ENCODE measurements at places on chromosomes 11 and 22. TPM values are rescaled to one million over a fixed set of nuclear protein-coding genes. Genes with fewer than 3 reads are reported as not detected.

- DNase-seq: no peak
These were observed 139.7 kb downstream of the CNTN5 start for GRCh38 chr11:99160447-99160846.

GRCh38 chr11:34953955-34954354, 37.5 kb downstream of the PDHX start:
- no peak for DNase-seq

- no peak for DNase-seq
These were observed 6.0 kb upstream of the CAVIN3 start for GRCh38 chr11:6326303-6326702.

TEAD1 gene
- 0.93 TPM for total RNA-seq

TRIM22 gene
- total RNA-seq: 292 TPM

DNA sequence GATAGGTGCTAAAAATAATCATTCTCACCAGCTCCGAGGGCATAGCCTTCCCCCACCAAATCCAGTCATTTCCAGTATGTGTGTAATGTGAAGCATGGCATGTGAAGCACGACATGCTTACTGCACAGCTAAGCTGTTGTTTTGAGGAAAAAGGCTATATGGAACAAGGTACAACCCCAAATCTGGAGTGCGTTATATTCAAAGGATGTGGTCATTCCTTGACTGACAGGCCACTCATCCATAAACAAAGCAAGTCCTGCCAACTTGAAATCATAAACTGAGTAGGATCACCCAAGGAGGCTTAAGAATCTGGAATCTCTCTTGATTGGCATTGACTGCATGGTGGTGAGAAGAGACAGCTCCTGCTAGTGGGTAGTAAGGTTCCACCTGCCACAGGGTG, 3.7 kb downstream of the MAP6 start:
- DNase-seq: no peak

GRCh38 chr11:88320149-88320559, 17.4 kb downstream of the CTSC start:
- no peak for DNase-seq

HBD gene
- not detected for total RNA-seq

SLC22A8 gene
- not detected for total RNA-seq

DNA sequence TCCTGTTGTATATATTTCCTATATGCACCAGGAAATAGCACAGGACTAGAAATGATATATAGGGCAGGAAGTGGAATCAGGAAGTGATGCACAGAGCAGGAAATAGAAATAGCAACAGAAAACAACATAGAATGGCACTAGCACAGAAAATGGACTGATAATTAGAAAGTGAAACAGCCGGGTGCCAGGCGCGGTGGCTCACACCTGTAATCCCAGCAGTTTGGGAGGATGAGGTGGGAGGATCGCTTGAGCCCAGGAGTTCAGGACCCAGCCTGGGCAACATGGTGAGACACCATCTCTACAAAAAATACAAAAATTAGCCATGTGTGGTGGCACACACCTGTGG, 10.0 kb upstream of the RELT start:
- peak; percentile 41 for DNase-seq

DNA sequence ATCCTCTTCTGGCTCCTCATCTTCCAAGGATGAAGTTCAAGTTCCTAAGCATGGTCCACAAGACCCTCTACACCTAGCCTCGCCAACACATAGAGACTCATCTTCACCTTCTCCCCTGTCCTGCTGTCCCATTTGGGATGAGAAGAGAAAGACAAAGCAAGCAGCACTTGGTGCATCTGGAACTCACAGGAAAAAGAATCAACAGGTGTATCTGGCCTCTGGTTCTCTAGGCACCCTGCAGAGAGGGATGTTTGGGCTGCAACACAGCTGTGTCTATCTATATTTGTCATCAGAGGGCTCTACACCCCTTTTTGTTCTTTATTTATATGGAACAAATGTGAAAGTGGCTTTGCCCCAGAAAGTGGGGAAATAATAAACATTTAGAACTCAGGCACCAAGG, 82.1 kb upstream of the GALNT18 start:
- DNase-seq: no peak

DNA sequence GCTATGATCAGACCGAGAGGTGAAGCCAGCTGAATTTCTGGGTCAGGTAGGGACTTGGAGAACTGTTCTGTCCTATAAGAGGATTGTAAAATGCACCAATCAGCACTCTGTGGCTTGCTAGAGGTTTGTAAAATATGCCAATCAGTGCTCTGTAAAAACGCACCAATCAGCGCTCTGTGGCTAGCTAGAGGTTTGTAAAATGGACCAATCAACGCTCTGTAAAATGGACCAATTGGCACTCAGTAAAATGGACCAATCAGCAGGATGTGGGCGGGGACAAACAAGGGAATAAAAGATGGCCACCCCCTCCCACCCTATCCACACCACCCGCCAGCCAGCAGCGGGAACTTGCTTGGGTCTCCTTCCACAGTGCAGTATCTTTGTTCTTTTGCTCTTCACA, 6.4 kb upstream of the SEC14L4 start:
- DNase-seq: no peak

DNA sequence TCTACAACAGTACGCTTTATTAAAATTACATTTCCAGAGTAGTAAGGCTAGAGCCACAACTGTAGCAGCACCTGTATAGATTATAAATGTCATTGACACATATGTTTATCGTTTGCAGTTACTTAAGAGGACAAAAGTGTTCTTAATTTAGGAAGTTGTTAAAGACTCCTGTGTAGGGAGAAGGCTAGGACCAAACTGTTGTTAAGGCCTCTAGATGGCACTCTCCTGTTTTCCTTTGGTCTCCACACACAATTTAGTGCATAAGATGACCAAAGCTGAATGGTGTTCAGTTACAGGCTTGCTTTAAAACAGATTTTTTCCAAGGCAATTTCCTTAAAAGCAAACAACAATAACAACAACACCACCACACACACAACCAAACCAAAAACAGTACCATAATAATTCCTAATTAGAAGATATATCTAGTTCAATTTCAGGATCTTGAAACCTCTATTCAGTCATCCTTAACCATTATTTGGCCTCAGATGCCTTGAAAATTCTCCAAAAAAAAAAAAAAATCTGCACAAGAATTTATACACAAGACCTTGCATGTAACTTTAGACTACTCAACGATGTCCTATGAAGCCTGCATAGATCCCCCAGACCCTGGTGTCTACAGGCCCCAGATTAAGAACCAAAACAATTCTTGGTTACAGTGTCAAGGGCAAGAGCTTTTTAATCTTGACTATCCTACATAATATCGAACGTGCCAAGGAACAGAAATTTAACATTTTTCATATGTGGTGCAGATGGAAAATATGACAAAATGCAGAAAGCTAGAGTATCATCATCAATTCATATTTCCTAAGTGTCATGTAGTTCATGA, 42.6 kb upstream of the APOA1 start:
- peak; percentile 33 for DNase-seq

PLAAT4 gene
- 16.6 TPM for total RNA-seq

HPS5 gene
- 21.9 TPM for total RNA-seq

- DNase-seq: no peak
These were observed 11.3 kb downstream of the PRAME start for GRCh38 chr22:22547692-22548300.

- no peak for DNase-seq
These were observed 593.7 kb downstream of the METTL15 start for GRCh38 chr11:28701760-28702449.

DNA sequence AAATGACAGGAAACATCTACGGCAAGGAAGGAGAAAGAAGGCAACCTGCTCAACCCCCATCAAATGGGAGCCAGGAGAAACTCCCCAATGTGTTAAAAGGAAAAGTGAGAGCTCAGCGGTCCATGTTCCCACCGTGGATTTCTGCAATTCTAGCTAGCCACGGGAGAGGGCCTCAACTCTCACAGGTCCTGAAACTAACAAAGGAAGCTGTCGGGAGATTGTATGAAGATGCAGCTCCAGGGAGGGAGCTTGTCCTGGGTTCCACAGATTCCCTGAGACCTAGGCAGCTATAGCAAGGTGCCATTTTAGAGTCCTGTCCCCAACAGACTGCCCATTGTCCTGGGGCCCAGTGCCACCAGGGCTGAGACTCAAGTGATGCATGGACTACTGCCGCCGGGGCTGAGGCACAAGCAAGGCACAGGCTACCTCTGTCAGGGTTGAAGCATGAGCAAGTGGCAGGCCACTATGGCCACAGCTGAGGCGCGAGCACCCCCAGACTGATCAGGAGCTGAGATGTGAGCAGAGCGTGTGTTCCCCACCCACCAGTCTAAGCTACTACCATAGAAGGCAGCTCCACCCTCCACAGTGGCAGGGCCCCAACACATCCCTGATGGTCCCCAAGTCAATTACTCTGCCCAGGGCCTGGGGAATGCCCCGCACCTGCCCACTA, 31.3 kb downstream of the RSF1 start:
- DNase-seq: no peak

DNA sequence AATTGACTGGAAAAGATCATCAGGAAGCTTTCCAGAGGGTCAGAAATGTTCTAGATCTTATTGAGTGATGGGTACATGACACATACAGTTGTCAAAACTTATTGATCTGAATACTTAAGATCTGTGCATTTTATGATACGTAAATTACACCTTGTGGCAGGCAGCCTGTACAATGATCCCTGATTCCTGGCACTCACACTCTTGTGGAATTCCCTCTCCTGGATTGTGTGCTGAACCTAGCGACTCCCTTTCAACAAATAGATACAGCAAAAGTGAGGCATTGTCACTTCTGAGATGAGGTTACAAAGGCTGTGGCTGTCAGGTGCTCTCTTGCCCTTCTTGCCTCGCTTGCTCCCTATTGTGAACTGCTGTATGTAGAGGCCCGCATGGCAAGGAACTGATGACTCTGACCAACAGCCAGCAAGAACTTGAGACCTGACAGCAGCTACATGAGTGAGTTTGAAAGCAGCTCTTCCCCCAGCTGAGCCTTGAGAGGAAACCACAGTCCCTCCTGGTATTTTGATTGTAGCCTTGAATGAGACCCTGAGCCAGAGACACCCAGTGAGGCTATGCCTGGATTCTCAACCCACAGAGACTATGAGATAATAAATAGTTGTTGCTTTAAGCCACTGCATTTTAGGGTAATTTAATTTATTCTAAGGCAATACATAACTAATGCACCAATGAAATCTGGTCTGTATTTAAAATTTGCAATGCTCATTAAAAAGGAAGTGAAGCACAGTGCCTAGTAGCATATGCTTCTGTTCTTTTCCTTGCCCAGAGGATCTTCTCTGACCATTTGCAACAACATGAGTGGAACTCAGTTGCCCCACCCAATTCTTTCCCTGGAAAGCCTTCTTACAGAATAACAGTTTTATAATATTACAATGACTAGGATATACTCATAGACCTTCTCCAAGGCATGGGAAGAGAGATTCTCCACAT, 60.5 kb upstream of the IZUMO1R start:
- DNase-seq: no peak

TYR gene
- not detected for total RNA-seq

CYP2D6 gene
- 0.89 TPM for total RNA-seq

DNA sequence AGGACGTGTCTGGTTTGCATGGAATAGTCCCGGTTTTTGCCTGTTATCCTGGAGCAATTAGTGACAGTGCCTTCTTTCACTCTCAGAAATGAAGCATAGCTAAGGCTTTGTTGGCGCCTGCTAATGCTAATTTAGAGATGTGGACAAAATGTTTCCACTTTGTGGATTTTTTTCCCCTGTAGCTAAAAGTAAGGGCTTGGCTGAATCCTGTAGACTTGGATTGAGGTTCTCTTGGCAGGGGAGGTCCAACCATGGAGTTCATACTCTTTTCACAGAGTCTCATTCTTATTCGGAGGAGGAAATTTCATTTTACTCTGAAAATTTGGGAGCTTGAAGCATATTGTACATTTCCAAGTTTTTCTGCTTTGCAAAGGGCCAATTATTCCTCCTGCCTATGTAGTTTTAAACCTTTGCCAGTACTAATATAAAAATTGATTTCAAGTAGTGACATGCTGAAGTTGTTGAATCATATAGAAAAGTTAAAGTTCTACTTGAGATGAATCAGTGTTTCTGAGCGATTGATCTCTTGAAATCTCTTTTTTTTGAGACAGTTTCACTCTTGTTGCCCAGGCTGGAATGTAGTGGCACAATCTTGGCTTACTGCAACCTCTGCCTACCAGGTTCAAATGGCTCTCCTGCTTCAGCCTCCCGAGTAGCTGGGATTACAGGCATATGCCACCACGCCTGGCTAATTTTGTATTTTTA, 20.0 kb downstream of the PPFIA1 start:
- DNase-seq: no peak

DNA sequence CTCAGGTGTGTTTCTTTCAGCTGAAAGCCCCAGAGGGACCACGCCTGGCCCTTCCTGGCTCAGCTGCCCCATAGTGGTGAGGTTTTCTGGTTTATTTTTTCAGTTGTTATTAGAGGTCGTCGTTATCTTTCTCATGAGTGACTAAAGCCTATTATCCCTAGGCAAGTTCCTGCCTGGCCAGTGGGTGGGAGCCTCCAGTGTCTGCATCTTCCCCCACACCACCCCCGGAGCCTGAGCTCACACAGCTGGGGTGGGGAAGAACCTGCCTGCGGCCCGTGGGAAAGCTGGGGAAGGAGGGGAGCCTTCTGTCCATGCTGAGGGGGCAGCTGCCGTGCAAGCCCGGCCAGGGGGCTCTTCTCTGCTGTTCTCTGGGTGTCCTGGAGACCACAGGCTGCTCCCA, 24.3 kb upstream of the PPFIA1 start:
- DNase-seq: no peak

GRCh38 chr22:46598737-46599424, 21.3 kb upstream of the GRAMD4 start:
- DNase-seq: no peak

DNA sequence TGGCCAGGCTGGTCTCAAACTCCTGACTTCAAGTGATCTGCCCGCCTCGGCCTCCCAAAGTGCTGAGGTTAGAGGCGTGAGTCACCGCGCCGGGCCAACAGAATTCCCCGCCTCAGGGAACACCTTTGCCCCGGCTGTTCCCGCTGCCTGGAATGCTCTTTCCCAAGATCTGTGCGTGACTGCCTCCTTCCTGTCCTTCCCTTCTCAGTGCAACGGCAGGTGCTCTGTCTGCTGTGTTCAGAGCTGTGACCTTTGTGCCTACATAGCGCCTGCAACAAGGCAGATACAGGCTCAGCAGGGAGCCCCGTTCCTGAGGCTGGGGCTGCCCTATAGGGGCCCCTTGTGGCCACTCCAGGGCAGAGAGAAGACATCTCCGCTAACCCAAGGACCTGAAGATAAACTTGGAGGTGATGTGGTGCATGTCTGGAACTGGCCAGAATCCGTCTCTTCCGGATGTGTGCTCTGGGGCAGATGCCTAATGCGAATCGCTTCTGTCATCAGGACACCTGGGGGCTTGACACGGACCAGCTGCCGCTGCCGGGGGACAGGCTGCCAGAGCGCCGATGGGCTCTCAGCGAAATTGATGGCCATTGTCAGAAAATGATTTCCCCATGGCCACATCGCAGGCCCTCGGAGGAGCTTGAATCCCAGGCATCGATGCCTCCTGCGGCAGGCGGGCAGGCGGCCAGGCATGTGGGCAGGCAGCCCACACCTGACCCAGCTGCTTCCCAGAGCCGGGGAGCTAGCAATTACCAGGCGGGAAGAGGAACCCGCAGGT, 43.5 kb upstream of the TCF20 start:
- DNase-seq: peak; percentile 73

GAB4 gene
- total RNA-seq: not detected

OLFML1 gene
- not detected for total RNA-seq

Data from activated naive CD4-positive, alpha-beta T cell treated with anti-CD3 and anti-CD28 coated beads for 36 hours (primary cell).